ENCODE measurements at places on chromosomes 1 and 21. TPM values are rescaled to one million over a fixed set of nuclear protein-coding genes. Genes with fewer than 3 reads are reported as not detected.

Gene AADACL3
- total RNA-seq = not detected

DNA sequence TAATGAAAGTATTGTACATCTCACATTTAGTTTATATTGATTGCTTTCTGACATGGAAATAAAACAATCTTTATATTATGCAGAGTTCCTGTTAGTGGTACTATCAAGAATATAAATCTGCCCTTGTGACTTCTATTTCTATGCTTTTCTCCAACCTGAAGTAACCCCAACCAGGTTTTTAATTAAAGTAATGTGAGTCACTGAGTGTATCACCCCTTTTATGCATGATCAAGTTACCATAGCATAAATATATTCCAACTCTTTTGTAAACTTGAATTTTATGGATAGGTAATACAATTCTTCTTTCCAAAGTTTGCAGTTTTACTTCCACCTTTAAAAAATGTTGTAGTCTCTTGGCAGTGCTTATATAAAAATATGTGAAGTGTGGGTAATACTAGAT is 532.3 kb downstream of the USP25 start:
- no peak for DNase-seq

- no peak for DNase-seq
Observed at GRCh38 chr1:58979677-58980076, 195.8 kb upstream of the JUN start.

- no peak for DNase-seq
Observed at GRCh38 chr1:192399161-192399560, 82.4 kb downstream of the RGS21 start.

DNA sequence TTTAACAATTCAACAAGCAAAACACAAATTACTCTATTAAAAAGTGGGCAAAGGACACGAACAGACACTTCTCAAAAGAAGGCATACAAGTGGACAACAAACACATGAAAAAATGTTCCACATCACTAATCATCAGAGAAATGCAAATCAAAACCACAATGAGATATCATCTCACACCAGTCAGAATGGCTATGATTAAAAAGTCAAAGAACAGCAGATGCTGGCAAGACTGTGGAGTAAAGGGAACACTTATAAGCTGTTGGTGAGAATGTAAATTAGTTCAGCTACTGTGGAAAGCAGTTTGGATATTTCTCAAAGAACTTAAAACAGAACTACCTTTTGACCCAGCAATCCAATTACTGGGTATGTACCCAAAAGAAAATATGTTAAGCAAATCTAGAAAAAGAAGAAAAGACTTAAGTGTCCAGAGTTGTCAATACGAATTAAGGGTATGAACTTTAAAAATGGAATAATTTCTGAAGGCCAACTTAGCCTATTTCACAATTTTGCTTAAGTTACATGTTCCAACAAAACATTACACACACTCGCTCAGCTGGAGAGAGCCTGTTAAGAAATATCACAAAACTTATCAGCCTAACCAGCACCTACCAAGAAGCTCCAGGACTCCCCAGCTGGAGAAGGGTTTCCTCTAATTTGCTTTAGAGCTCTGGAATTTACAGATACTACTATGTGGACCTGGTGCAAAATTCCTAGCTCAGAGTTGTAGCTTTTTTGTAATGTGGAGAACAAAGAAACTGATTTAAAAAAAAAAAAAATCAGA is 232.1 kb downstream of the DUSP10 start:
- DNase-seq = no peak

GRCh38 chr1:169390303-169390702 is 22.3 kb downstream of the BLZF1 start:
- no peak for DNase-seq

DNA sequence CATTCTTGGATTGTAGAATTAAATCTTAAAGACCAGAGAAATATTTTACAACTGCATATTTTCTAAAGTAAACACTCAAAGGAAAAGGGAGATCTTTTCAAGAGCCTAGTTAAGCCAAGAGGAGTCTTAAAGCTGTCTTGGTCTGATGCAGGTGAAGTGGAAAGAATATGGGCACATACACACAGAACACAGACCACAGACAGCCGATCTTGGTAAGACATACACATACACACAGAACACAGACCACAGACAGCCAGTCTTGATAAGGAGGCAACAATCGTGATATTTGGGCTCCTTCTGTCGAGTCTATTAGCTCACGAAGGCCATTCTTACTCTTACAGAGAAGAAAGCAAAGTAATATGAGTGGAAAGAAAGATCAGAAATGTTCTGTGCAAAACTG is 1153.9 kb upstream of the TMPRSS15 start:
- no peak for DNase-seq

Gene GOLT1A
- total RNA-seq = 0.85 TPM

GRCh38 chr1:228180271-228180958 is 14.8 kb downstream of the IBA57 start:
- no peak for DNase-seq

Gene CFAP107
- not detected for total RNA-seq

Gene PTPRU
- total RNA-seq = 16.1 TPM

DNA sequence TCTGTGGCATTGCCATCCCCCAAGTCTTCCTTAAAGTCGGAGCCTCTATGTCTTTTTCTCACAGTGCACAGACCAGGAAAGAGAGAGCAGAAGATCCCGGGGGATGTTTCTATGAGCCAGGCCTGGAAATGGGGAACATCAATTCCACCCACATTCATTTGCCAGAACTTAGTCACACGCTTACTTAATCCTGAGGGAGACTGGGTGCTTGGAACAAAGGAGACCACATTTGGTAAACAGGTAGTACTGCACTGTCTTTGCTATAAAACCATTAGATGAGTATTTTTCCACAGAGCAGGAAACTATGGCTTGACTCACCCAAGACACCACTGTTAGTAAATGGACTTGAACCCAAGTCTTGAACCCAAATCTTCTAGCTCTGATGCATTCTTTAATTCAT is 60.7 kb upstream of the CTTNBP2NL start:
- peak; percentile 73 for DNase-seq
